NCI-H460 (cell line): ENCODE measurements at places on chromosomes 7 and 10.
A peak's percentile ranks its signal among the peaks of the same experiment; 100 is the strongest.

GRCh38 chr7:2431260-2431867 lies 28.0 kb downstream of the CHST12 start:
- DNase-seq: no peak

DNA sequence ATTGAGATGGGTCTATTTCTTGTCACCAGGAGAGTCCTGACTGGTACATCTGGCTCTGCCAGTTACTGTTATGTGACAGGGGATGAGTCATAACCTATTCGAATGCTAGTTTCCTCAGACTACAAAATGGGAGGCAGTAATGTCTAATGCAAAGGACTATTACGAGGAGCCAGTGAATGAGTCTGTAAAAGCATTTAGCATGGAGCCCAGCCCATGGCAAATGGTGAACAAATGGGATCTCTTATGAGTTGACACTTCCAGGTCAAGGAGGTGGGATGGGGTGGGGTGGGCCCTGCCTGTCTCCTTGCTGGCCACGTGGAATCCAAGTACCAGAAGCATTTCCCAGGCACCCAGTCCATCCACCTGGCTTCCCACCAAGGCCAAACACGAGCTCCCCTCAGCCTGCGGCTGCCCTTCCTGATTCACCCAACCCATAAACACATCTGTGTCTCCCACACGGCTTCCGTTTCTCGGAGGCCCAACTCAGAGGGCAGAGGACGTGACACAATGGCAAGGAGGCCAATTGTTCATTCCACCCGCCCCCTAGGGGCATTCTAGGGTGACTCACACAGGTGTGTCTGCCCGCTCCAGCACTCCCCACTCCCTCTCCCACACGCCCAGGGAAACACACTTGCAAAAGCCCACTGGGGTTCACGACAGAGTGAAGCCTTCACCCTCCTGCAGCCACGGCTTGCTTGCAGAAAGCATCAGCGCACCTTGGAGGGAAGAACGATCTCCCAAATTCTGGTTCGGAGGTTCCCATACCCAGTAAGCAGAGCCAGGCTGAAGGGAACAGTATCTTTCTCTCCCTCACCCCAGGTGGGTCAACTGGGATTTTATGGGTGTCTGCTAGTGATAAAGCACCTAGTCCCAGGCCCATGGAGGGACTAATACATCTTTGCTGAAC lies 109.8 kb downstream of the SH3PXD2A start:
- DNase-seq: no peak

DNA sequence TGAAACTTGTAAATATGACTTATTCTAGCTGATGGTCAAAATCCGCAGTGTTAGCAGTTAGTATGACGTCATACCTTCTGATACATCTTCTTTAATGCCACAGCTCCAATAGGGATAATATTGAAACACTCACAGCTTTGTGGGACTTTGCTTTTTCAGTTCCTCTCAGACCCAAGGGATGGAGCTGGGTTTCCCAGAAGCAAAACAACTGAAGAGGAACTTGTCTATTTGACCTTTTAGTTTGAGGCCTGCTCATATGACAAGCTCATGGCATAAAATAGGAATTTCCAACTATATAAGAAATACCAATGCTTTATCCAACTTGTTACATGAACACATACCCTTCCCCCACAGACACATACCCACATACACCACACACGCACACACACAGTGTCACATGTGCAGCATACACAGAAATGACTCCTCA lies 31.6 kb upstream of the C10orf67 start:
- no peak for DNase-seq

- DNase-seq: no peak
Measured at GRCh38 chr10:30861221-30861620, 170.4 kb downstream of the ZNF438 start.

DNA sequence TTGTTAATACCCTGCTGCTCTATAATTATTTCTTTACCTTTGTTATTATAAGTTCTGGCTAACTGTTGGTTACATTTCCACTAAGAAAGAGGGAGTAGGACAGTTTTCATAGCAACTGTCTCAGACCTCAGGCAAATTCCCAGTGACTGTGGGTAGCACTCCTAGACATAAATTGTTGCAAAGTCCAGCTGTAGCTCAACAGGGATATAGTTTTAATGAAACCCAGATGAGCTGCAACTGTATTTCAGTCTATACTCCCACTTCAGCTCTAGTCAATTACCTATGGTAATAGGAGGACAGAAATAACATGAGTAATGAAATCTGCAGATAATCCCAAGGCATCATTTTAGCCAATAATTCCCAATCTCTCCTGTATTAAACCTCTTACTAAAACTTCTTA lies 103.0 kb upstream of the SEMA3A start:
- DNase-seq: no peak

- no peak for DNase-seq
Measured at GRCh38 chr10:98391065-98391464, 23.9 kb downstream of the PYROXD2 start.

DNA sequence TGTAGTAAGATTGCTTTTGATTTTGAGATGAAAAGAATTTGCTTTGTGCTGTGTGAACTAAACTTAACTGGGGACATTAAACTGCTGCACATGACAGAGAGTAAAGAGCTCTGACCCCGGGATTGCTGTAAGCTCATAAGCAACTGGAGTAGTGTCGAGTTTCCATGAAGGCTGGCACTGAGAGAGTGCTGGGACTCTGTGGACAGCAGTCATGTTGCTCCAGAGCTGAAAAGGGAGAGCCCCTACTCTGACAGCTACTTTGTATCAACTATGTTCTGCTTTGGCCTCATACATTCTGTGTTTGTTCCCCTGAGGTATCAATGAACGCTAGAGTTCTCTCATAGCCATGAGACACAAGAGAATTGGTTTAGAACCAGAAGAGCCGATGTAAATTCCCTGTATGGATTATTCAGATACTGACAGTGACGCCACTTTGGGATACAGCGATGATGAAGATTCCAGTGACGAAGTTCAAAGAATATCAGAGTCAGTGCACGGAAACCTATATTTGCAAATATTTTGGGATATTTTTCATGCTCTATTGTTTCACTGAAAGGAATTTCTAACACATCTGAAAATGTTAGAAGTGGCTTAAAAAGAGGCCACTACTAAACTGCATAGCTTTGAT lies 185.9 kb upstream of the DKK1 start:
- no peak for DNase-seq

DNA sequence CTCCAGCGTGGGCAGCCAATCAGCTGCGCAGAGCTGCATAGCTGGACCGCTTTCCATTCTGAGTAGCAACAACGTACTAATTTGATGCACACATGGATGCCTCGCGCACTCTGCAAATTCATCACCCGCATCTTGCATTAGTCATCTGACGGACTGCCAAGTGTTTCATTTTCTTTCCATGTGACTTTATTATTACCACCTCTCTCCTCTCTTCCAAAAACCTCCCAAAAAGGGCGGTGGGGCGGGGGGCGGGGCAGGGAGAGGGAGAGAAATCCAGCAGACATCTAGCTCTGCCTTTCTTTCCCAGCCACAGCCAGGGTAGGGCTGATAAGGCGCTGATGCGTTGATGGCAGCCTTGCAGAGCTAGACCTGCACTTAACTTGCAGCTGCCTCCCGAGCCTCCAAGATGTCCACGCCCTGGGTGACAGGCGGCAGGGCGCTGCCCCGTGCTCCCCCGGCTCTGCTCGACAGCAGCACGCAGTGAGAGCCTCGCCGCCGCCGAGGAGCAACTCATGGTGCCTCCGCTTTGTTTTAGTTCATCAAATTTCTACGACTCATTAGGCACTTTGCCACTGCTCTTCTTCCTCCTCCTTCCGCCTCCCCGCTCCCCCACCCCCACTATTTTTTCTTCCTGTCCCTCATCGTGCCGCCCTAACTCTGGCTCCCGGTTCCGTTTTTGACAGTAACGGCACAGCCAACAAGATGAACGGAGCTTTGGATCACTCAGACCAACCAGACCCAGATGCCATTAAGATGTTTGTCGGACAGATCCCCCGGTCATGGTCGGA lies 147.3 kb downstream of the CELF2 start:
- no peak for DNase-seq

GRCh38 chr10:132762267-132762666 lies 23.7 kb downstream of the NKX6-2 start:
- DNase-seq: no peak

DNA sequence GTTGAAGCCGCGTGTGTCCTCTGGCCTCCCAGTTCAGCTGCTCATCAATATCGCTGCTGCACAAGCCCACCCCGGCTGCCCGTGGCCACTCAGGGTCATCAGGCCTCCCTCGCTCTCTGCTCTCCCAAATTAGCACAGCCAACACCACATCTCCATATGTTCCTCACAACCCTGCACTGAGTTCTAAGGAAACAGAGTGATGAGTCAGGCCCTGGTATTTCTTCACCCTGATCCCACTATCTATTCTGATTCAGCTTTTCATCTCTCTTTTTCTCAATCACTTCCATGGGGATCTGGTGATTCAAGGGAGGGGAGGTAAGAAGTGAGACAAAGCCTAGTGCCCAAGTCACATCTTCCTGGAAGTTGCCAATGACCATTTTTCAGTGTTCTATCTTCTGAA lies 23.8 kb downstream of the CYTH3 start:
- no peak for DNase-seq

DNA sequence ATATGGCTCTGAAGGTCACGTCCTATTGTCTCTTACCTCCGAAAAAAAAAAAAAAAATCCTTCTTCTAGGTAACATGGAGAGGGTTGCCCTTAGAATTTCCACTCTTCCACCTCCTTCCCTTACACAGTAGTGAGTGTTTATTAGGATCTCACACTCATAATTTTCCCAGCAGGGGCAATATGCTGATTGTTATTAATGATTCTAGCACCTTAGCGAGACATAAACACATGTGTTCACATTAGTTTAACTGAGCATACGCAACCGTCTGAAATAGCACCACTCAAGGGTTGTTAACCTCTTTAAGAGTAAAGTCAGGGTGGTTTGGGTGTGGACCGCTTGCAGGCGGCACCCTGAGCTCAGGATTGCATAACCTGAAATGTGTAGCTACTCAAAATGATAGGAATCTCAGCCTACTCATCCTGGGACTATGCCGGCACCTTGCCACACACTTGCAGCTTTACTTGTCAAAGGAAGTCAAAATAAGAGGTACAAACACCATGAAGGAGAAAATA lies 52.2 kb downstream of the CPEB3 start:
- peak; percentile 95 for DNase-seq

DNA sequence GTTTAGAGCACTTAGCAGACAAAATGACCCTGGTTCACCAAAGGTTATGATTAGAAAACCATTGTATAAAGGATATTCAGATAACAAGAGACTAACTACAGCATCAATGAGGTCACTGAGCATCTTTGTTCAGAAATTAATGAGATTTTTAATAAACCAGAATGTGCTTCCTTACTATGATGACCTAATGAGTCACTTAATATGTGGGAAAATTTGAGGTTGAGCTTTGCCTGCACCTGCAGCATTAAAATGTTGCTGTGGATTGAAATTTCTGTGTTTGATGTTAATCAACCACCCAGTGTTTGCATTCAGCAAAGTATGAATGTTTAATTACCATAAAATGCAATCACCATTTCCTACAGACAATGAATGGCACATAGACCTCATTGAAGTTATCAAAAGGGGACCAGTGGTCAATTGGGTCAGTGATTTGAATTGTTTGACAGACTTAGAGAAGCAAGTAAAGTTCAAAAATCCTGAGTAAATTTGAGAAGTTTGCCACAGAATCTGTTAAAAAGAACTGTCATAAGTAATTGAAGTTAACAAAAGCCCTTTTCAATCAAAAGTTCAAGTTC lies 45.8 kb downstream of the EXOC6 start:
- no peak for DNase-seq

GRCh38 chr7:129434675-129435318 lies 565 bp downstream of the STRIP2 start:
- DNase-seq: no peak

DNA sequence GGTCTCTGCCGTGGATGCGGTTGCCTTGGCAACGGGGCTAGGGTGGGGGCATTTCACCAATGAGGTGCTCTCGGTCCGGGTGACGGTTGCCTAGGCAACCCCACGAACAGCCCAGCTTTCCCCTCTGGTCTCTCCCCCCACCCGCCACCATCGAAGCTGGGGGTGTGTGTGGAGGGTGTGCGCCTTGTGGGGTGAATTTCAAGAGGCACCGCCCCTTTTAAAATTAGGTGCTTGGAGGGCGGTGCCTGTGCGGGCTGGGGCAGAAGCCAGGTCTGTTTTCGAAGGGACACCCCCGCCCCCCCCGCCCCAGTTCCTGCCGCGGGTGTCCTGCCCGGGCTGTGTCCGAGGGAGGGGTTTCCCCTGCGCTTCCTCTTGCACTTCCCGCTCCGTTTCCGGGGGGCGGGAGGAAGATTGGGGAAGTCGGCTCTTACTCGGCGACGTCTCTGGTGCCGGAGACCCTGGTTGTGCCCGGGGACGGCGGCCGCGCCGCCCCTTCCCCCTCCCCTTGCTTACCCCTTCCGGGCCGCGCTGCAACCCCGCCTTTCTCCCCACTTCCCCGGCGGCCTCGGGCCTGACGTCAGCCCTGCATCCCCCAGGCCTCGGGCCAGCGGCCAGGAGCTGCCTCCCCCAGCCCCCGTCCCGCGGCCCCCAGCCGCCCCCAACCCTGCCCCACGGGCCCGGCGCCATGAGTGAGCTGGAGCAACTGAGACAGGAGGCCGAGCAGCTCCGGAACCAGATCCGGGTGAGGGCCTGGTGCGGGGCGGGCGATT lies 2.2 kb downstream of the GNB2 start:
- no peak for DNase-seq

DNA sequence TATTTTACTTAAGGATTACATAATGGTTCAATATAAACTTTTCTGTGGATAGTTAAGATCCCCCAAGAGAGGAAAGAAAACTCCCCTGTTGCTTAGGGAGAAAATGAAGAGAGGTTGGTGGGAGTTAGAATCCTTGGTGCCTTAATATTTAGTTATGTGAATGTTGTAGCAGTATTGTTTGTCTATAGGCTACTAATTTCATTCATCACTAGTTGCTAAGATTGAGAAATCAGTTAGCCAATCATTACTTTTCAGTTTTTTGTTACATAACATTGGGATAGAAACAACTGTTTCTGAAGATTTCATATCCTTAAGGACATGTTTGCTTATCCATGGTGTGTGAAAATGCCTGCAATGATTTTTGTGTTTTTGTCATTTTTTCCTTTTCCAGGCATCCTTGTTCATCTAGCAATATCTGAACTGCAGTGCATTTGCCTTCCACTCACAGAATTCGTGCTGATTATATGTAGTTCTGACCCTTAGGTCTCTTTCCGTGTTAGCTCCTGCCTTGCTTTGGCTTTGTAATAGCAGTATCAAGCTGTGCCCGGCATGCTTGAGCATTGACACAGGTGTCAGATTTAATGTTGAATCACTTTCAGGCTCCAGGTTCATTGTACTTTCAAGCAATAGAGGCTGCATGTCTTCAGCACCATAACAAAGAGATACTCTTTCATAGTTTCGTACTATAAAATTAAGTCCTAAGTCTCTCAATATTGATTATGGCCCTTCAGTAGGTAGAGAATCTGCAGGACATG lies 85.0 kb downstream of the PODXL start:
- DNase-seq: no peak

GRCh38 chr10:58479045-58479444 lies 33.6 kb upstream of the BICC1 start:
- no peak for DNase-seq

GRCh38 chr7:128427289-128427891 lies 17.6 kb upstream of the IMPDH1 start:
- no peak for DNase-seq

- DNase-seq: no peak
Measured at GRCh38 chr7:128197589-128197988, 43.5 kb upstream of the LEP start.

GRCh38 chr10:23258516-23258915 lies 66.4 kb downstream of the PTF1A start:
- DNase-seq: no peak
